AG09319 (cell line): ENCODE measurements at places on chromosomes 13 and 19.

DNA sequence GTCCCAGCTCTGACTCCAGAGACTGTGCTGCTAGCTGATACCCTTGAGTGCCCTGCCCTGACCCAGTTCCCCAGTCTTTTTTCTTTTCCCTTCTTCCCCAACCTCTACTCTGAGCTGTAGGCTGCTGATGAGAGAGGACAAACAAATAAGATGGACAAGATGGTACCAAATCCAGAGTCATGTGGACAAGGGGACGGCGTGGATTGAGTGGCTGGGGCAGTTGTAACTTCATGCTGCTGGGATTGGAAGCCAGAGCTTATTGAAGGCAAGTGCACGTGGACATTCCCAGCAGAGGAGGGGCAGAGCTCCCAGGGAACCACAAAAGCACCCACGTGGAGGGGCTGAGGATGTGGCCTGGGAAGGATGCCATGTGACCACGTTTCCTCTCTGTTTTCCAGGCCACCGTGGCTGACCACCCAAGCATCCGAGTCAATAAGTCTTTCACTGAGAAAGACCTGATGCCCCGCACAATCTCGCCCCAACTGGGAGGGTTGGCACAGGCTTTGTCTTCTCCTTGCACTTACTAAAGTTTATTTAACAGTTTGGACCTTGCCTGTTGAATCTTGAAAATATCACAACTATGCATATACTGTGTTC, 323.3 kb upstream of the ZNF507 start:
- DNase-seq, result no peak

DNA sequence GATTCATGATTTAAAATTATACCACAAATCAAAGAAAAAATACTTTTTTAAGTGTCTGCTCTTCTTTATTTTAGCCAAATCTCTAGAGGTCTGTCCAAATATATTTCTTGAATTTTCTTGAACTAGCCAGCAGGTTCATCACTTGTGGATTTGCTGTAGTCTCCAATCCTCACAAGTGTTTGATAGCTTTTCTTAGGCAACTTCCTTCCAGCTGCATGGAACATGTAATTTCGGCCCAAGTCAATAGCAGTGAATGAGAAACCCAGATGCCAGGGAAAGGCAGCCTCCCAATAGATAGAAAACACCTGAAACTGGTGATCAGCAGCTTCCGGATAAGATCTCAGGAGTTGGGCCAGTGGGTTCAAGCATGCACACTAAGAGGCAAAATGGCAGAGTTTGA, 15.6 kb upstream of the RNASEH2B start:
- no peak for DNase-seq

- DNase-seq, result no peak
Observed at GRCh38 chr19:54561840-54562239, 11.8 kb upstream of the LILRA2 start.

DNA sequence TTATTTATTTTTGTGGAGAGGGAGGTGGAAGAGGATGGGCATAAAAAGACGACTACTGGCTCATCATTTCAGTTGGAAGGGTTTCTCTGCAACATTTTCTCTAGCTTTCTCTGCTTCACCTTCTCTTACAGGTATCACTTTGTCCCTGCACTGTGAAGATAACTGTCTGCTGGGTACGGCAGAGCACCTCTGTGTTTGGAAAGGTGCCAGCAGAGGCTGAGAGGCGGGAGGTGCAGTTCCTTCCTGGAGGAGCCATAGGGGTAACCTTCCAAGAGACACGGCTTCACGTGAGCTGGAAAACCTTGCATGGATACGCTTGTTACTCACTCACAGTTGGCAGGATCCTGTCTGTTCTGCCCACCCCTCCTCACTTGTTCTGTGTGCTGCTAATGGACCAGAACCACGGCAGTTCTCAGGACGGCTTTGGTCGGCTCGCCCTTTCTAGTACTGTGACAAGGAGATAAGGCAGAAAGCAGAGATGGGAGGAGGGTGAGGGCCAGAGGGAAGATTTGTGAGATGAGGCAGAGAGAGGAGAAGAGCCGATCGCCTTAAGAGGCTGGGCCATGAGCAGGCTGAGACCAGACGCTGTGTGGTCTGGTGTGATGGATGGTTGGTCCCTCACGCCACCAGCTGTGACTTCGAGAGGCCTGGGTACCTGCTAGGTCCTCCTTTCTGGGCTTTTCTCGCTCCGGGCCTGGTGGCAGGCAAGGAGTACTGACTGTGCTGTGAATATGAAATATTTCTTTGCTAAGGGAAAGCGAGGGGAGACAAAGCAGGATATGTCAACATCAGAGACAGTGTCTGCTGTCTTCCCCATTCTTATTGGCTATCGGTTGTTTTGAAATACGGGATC, 66.8 kb downstream of the MRPL57 start:
- DNase-seq, result no peak

DNA sequence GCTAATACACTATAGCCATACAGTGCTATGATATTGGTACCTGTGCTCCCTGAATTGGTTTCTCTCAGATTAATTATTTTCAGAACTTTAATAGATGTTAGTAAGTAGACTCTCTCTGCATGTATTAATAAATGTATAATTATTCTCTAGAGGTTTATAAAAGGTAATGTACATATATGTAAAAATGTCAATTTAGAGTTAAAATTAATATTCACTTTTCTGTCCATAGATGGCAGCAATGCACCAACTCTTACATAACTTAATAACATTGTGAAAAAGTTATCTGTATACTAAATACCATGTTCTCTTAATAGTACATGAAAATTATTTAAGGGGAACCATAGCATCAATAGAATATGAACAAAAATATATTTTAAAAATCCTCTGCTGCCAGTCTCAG, 515.0 kb upstream of the KLHL1 start:
- no peak for DNase-seq

GRCh38 chr19:10001899-10002298, 8.4 kb downstream of the COL5A3 start:
- no peak for DNase-seq
